ENCODE measurements at places on chromosomes 5 and 9. TPM values are rescaled to one million over a fixed set of nuclear protein-coding genes. Genes with fewer than 3 reads are reported as not detected.

GRCh38 chr5:177142098-177142611, 8.6 kb downstream of the NSD1 start:
- DNase-seq = no peak

DNA sequence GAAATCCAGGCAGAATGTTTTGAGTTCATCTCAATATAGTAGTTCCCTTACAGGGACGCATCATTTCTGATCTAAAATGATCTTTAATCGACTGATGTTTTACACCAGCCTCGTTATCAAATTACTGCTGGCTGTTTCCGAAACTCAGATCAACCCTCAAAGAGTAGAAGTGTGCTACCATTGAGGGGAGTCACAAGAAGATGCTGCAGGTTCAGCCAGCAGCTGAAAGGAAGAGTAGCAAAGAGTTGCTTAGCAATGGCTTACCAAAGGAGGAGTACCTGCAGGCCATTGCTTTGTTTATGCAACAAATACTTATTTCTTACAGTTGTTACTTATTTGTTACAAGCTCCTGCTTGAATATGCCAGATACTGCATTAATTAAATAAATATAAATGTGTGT, 144.1 kb downstream of the EBF1 start:
- DNase-seq = no peak

DNA sequence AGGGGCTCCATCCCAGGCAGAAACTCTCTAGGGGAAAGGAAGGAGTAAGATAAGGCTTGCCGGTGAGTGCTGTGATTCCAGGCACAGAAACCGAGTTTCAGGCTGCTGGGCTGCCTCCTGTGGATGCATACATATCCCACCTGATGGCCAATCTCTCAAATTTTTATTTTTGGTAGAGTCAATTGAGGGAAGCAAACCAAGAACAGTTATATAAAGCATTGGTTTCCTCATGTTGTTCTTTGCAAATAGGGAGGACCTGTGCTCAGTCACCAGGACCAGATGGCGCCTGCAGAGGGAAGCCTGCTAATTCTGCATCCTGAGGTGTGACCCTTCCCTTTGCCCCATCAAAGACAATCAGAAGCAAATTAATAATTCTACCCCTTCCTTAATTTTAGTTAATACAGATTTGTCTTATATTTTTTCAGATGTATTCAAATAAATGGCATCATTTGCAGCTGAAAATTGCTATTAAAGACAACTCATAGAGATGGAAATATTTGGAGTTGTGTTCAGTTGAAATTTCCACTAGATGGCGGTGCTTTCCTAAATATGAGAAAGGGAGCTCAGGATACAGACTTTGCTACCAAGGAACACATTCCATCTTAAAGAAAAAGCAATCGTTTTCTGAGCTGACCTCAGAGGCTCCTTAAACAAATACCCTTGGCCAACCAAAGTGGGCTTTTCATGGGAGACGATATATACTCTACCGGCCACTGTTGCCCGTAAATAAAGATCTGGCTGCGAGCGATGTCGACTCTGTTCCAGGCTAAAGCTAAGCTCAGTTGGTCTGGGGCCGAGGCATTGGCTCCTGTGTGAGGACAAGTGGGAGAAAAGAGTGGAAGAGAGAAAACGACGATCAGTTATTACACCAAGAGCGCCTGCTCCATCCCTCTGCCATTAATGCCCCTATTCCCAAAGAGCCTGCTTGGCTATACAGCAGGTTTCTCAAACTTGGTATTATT, 225.7 kb upstream of the KLF9 start:
- no peak for DNase-seq

DNA sequence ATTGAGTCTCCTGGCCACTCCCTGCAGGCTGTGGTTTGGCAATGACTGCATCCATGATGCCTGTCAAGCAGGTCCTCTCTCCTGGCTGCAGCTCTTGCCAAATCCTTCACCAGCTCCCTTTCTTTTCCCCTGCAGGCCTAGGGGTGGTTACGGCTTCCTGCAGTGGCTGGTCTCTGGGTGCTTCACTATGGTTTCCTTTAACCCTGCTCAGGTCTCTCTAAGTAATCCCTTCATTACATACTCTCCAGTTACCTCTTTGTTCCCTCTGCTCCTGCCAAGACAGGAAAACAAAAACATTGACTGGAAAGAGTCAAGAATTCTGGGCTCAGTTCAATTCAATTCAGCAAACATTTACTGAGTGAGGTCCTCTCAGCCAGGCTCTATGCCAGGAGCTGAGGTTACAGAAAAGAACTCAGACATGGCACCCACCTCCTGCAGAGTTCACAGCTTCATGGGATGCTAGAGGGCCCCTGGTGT, 19.8 kb upstream of the PTPN3 start:
- DNase-seq = no peak

DNA sequence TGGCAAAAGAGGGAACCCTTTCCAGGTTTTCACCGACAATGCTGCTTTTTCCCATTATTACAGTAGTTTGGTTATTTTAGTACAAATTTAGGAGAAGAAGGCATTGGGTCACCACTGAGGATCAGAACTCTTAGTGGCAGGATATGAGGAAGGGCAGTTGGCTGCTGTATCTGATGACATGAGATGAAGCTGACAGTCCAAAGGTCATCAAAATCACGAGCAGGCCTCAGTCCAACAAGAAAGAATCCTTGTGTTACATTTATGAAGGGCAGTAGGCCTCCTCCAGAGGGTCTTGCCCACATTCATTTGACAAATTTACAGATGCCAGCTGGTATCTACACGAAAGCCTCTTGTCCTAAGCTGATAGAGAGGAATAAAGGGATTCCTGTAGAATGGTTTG, 49.5 kb upstream of the COL15A1 start:
- DNase-seq = no peak

DNA sequence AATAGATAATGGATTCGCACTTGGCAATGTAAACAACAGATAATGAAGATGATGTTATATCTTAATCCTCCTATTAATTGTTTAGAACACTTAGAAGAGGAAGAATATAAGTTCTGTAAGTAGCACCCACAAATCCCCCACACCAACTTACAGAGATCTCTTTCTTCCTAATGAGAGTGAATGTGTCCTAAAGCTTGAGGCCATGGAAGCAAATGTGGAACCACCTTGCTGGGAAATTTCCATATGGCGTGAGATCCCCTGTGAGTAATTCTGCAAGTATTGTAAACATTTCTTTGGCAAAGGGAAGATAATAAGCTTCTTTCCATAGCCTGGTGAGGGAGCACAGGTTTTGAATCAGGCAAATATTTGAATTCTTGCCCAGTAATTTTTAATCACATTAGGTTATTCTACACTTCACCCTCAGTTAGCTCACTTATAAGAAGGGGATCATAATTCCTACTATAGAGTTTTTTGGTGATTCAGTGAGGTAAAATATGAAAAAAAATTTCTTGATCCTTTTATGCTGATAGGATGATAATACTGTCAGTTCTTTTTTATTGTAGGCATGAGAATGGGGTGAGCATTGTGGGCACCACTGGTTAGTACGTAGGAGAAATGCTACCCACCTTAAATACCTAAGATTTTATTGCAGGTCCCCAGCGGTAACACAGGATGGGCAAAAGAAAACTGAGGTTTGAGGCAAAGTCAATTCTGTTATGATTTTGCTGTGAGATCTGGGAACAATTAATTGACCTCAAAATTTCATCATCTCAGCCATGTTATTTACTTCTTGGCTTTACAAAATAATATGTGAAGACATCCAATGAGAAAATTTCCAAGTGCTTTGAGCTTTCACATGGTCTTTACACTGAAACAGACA, 574.8 kb downstream of the PSAT1 start:
- no peak for DNase-seq

- DNase-seq = no peak
Observed at GRCh38 chr5:93302711-93303110, 278.3 kb downstream of the NR2F1-AS1 start.

- DNase-seq = no peak
Observed at GRCh38 chr5:35032356-35032755, 15.4 kb downstream of the AGXT2 start.

GRCh38 chr5:168114444-168115017, 176.9 kb upstream of the WWC1 start:
- DNase-seq = no peak

DNA sequence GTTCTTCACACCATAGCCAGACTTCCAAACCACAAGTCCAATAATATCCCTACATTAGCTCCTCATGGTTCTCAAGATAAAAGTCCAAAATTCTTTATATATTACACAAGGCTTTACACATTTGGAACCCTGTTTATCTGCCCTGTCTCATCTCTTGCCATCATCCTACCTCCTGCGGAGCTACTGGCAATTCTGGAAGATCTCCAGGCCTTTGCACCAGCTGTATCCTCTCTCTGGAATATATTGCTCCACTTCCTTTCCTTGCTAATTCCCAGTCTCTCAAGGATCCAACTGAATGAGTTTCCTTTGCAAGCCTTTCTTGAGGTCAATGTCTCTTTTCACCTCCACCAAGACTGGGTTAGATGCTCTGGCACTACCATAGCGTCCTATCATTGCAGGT, 41.3 kb upstream of the MIER3 start:
- DNase-seq = no peak

DNA sequence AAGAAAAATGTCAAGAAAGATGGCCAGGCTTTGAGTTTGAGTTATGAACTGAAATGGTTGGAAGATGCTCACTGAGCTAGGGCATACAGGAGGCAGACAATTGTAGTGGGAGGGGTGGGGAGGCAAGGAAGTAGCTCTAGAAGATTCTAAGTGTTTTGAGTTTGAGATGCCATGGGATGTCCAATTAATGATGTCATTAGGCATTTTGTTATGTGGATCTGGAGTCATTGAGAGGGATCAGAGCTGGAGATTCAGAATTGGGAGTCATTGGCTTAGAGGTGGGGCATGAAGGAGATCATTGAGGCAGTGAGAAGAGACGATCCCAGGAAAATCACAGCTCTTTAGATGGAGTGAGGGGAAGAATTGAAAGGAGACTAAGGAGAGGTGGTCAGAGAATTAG, 111.5 kb upstream of the ZNF618 start:
- DNase-seq = no peak

CDC20B gene
- total RNA-seq = not detected

GRCh38 chr9:95413793-95414192, 96.3 kb upstream of the FANCC start:
- DNase-seq = no peak

DNA sequence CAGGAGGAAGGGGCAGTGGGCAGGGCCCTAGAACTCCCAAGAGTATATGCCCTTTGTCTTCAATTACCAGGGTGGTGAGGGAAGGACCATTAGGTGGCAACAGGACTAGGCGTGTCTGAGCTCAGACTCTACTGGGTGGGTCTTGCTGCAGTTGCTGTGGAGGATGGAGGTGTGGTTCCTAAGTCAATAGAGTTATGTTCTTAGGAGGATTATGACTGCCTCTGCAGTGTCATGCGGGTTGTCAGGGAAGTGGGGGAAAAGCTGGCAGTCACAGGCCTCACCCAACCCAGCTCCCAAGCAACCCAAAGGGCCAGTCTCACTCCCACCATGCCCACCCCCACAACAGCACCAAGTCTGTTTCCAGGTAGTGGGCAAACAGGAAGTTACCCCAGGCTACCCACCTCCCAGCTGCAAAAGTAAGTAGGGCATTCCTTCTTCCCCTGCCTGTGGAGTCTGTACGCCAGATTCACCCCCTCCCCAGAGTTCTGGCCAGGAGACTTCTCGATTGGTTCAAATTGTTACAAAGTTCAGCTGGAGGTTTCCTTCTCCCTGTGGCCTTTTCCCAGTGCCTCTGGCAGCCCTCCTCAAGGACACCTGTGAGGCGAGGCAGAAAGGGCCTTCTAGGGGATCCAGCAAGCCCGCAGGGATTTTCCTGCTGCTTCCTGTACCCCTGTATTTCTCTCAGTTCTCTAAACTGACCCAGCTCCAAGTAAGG, 145.3 kb downstream of the HINT1 start:
- DNase-seq = no peak

GRCh38 chr5:119059740-119060255, 11.1 kb upstream of the DMXL1 start:
- DNase-seq = no peak

CTSV gene
- total RNA-seq = not detected

SH3TC2 gene
- 14.6 TPM for total RNA-seq

NTRK2 gene
- 8.2 TPM for total RNA-seq

TNIP1 gene
- 114 TPM for total RNA-seq

ATP10B gene
- total RNA-seq = not detected

PCDHGB3 gene
- 7.3 TPM for total RNA-seq

- no peak for DNase-seq
Observed at GRCh38 chr5:77733130-77733529, 43.0 kb downstream of the TBCA start.

DNA sequence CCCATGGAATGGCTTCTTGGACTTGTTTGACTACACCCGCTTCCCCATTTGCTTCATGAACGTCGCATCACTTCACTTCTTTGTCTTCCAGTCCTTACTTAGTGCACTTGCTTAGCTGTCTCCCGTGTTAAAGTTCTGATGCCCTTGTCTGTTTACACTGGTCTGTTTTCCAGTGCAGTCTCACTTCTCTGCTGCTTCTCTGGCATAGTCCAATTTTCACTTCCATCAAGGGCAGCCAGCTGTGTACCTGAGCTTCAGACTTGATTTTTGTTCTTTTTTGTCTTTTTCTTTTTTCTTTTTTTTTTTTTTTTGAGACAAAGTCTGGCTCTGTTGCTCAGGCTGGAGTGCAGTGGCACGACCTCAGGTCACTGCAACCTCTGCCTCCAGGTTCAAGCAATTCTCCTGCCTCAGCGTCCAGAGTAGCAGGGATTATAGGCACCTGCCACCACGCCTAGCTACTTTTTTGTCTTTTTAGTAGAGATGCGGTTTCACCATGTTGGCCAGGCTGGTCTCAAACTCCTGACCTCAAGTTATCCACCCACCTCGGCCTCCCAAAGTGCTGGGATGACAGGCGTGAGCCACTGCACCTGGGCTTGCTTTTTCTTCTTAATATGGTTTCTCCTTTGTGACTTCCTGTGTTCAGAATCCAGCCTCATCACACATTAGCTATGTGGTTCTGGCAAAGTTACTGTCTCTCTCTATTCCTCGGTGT, 75.4 kb downstream of the LRRC70 start:
- DNase-seq = no peak

DNA sequence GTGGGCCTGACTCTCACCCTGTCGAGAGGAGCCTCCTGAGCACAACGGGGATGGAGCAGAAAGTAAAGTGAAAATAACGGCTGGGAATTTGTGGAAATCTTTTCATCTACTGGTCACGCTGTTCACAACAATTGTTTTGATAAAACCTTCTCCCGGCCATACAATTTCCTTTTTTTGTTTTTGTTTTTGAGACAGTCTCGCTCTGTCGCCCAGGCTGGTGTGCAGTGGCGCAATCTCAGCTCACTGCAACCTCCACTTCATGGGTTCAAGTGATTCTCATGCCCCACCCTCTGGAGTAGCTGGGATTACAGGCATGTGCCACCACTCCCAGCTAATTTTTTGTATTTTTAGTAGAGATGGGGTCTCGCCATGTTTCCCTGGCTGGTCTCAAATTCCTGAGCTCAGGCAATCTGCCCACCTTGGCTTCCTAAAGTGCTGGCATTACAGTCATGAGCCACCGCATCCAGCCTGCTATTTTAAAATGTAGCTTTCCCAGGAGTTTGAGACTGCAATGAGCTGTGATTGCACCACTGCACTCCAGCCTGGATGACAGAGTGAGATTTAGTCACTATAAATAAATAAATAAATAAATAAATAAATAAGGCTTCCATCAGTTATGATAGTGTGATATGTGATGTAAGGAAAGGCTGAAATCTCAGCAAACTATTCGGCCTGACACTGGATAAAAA, 73.5 kb upstream of the PTGER4 start:
- peak; percentile 18 for DNase-seq

ANKRD31 gene
- 0.05 TPM for total RNA-seq

- DNase-seq = no peak
Observed at GRCh38 chr5:180799902-180800801, 2.5 kb downstream of the MGAT1 start.

- DNase-seq = no peak
Observed at GRCh38 chr5:111752426-111752965, 4.5 kb downstream of the NREP start.

GRCh38 chr5:98776066-98776705, 2.7 kb downstream of the RGMB start:
- DNase-seq = no peak

SLC36A2 gene
- 0.60 TPM for total RNA-seq
